ENCODE measurements at places on chromosomes 1 and 21.

GRCh38 chr1:207155028-207155427, 51.0 kb downstream of the C4BPA start:
- DNase-seq = no peak

- DNase-seq = no peak
These were observed 73.6 kb upstream of the SLC25A33 start for GRCh38 chr1:9465640-9466039.

- no peak for DNase-seq
These were observed 525.3 kb upstream of the ADGRL4 start for GRCh38 chr1:79531790-79532189.

- DNase-seq = no peak
These were observed 84.9 kb downstream of the VWA5B1 start for GRCh38 chr1:20375563-20375962.

DNA sequence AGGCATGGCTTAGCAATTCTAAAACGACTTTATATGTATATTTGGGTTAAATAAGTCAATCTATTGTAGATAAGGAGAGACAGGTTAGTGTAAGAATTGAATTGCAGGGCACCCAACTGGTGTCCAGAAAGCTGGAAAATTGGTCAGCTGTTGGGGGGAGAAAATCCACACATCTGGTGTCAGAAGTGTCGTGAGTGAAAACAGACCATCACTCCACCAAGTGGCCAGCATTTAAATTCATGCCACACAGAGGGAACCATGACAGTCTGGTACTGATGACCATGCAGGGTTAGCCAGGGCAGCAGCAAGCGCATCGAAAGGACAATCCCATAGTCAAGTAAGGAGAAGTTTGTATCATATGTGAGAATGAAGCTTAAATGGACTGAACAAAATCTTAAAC, 11.7 kb downstream of the LAX1 start:
- no peak for DNase-seq

DNA sequence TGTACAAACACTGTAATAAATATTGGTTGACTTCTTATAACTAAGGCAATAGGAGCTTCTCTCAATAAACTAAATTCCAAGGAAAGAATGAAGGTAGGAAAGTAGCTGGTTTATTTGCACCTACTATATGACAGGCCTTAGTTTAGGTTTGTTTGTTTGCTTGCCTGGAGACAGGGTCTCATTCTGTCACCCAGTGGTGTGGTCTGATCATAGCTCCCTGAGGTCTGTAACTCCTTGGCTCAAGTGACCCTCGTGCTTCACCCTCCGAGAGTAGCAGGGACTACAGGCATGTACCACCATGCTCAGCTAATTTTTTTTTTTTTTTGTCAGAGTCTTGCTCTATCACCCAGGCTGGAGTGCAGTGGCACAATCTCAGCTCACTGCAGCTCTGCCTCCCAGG, 1.9 kb upstream of the EDARADD start:
- no peak for DNase-seq

GRCh38 chr1:25610822-25611630, 5.6 kb upstream of the MAN1C1 start:
- no peak for DNase-seq

DNA sequence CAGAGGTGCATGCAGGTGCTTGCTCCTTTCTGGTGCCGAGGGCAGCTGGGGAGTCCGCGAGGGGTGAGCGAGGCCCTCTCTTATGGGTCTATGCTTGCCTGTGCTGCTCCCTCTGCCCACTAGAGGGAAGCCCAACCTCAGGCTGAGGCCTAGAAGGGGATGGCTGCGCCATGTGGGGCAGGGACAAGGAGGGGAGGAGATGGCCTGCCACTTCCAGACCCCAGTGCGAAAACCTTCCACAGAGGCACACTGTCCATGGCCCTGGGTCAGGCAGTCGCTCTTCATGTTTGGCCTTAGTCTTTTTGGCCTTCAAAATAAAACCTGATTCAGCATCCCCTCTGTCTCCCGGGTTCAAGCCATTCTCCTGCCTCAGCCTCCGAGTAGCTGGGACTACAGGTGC, 14.0 kb downstream of the RHBG start:
- DNase-seq = peak; percentile 61

- no peak for DNase-seq
These were observed 17.7 kb downstream of the MECR start for GRCh38 chr1:29213055-29213454.

- DNase-seq = no peak
These were observed 29.4 kb downstream of the NMNAT2 start for GRCh38 chr1:183388735-183389134.

DNA sequence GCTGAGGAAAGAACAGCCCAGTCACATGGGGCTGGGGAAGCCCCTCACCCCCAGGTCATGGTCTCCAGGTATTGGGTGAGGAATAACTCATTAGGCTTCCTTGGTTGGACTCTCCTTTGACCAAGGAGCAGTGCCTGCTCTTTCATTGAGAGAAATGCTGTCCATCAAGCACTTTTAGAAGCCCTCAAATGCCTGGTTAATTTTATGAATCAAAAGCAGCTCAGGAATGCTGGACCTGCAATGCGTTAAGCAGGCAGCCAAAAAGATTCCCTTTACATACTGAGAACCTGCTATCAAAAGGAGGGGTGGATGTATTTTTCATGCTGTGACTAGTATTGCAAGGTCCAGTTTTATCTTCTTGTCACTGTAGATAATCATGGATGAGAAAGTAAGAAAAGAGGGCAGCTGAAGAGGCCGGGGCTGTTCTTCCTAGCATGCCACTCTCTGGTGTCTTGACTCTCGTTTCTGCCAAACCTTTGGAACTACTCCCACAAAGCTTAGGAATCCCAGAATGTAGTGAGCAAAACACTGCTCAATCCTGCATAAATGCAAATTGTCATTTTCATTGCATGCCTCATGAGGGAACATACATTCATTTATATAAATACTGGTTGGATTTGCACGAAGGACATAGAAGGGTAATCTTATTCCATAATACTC, 2.1 kb upstream of the CD58 start:
- no peak for DNase-seq

DNA sequence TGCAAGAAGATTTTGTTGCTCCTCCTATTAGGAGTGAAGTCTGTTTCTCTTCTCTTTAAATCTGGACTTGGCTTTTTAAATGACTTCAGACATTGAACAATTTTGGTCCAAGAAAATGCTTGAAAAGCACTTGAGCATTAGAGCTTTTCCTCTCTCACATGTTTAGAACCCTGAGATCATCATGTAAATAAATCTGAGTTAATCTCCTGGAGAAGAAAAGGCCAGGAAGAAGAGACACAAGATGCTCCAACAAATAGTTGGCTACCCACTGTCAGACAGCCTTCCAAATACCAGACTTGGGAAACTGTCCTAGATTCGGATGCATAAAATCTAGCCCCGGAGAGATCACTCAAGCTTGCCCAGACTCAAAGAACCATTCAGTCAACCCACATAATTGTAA, 1353.1 kb upstream of the ADGRL4 start:
- no peak for DNase-seq

DNA sequence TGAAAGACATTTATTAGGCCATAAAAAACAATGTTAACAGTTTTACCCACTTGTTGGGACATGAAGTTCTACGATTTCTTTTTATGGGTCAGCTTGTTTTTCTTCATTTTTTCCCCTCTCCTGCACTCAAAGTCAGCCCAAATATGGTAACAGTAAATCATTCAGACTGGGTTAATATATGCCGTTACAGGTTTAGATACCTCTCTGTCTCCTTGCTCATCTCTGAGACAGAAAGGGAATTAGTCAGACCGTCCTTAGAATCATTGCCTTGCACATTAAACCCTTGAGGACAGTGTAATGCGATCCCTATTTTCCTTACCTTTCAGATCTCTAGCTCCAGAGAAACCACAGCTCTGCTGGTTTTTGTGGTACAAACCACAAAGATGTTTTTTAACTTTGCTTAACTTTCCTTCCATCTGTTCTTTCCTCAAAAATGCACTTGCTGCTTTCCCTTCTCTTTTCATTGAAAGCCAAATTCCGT, 613.3 kb downstream of the PLPP3 start:
- no peak for DNase-seq

DNA sequence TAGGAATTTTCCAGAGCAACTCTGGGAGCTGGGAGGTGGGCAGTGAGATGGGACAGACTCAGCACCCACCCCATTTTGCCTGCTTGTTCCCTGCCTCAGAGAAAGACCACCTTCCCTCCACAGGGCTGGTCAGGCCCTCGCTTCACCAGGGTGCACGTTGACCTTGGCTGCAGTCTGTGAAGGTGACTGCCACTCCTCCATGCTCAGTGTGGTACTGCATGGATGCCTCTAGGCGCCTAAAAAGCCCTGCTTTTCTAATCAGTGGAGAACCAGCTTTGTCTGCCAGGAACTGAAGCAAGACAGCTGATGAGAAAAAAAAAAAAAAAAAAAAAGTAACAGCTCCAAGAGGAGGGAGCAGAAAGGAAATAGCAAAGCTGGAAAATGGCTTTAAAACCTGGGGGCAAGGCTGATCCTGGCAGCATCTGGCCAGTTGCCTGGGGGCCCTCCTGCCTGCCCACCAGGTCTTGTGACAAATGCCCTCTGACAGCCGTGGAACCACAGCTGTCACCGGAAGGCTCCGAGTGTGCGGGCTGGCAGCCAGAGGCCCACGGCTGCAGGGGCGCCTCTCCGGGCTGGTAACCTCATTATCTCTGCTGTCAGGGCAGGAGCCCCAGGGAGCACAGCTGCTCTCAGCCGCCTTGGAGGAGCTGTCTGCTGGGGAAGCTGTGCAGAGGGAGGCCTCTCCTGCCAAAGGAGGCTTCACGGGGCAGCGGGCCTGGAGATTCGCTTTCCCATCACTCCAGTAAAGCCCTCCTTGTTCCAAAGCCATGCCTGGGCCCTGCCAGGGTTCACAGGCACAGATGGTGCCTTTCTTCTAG, 13.7 kb downstream of the KIAA1614 start:
- DNase-seq = no peak

DNA sequence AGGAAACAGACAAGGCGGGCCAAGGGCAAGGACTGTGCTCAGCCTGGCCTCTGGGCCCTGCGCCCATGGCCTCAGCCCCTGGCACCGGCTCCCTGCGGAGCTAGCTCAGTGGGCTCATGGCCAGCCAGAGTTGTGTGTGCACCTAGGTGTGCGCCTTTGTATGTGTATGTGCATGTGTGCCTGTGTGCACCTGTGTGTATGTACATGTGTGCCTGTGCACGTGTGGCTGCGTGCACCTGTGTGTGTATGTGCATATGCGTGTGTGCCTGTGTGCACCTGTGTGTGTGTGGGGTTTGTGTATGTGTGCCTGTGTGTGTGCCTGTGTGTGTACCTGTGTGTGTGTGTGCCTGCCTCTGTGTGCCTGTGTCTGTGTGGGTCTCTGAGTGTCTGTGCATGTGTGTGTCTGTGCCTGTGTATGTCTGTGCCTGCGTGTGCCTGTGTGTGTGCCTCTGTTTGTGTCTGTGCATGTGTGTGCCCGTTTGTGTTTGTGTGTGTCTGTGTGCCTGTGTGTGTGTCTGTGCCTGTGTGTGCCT, 7.4 kb downstream of the GPR137B start:
- DNase-seq = no peak

DNA sequence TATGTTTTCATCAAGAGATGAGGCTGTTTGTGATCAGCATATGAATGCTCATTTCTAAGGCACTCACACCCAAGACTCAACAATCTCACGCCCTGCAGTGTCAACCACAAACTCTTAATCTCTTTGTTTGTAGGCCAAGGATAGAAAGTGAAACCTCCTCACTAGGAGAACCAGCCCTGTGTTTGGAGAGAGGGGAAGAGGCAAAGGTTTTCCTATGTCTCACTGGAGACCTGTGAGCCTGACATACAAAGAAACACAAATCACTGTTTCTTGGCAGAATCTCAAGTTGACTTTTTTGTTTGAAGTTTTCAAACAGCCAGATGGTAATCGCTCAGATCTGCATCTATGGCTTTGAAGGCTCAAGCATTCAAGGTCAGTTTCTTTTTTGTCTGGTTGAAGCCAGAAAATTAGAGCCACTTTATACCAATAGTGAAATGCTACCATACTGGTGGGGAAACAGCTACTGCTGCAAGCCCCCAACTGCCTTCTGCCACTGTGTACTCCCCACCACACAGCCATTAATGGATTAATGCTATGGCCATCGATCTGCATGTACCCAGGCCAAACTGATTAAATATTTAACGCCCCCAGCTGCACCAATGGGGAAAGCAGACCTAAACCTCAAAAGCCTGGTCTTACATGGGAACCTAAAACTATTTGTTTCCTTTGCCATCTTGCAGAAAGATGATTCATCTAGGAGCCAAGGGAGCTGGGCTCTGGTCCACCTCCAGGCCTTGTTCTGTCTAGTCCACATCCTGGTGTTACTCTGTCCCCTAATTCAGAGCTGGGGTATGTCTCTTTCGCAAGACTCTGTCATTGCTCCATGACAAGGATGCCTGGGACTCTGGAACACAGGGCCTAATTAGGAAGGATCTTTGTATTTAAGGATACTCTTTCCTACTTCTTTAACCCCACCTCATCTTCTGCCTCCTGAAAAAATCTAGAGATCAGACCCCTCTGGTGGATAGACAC, 16.3 kb downstream of the PDZK1 start:
- no peak for DNase-seq

DNA sequence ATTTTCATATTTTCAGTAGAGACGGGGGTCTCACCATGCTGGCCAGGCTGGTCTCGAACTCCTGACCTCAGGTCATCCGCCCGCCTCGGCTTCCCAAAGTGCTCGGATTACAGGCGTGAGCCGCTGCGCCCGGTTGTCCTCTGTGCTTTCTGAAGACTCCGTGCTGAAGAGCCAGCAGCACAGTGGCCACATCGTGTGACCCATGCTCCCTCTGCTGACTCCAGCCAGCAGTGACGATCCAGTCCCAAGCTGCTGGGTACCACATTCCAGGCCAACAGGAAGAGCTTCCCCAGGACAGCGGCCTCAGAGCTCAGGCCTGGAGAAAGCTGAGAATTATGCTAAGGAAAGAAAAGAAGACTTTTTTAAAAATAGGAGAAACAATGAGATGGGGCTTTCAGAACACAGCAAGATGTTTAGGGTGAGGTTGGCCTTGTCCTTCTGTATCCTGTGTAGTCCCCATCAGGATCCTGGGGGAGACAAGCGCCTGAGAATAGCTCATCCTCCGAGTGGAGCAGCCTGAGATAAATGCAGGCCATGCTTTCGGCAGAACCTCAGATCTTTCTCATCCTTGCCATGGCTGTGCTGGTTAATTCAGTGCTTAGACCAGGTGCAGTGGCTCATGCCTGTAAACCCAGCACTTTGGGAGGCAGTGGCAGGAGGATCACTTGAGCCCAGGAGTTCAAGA, 207.1 kb downstream of the SLC35F3 start:
- no peak for DNase-seq

- DNase-seq = no peak
These were observed 79.2 kb upstream of the SAMD11 start for GRCh38 chr1:844472-845026.

DNA sequence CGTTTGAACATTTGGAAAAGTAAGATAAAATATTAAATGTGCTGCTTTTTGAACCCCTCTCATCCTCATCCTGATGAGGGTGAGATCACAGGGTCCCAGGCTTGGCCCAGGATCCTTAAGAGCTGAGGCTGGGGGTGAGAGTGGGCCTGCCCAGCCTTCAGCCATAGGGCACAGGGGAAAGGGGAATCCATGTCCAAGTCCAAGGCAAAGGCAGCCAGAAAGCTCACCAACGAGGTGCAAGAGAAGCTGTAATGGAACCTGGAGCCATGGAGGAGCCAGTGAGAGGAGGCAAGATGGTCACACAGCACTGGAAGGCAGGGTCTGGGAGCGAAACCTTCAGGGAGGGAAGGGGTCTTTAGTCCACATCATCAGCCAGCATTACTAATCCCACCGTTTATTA, 191.9 kb downstream of the RRAGC start:
- DNase-seq = no peak
